ENCODE measurements at places on chromosomes 1 and 21.

- DNase-seq, result no peak
Measured at GRCh38 chr1:97797403-97798183, 123.2 kb downstream of the DPYD start.

DNA sequence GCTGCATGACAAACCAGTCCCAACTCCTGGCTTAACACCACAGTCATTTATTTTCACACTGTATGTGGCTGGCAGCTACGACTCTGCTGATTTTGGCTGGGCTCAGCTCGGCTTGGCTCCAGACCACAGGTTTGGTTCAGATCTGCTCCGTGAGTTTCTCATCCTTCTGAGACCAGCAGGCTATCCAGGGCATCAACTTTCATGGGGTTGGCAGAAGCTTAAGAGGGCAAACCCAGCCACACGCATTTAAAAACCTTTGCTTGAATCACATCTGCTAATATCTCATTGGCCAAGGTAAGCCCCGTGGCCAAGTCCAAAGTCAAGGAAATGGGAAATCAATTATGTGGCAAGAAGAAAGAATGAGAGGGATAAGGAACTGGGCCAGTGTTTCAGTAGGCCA is 574.2 kb downstream of the MATN1 start:
- no peak for DNase-seq

DNA sequence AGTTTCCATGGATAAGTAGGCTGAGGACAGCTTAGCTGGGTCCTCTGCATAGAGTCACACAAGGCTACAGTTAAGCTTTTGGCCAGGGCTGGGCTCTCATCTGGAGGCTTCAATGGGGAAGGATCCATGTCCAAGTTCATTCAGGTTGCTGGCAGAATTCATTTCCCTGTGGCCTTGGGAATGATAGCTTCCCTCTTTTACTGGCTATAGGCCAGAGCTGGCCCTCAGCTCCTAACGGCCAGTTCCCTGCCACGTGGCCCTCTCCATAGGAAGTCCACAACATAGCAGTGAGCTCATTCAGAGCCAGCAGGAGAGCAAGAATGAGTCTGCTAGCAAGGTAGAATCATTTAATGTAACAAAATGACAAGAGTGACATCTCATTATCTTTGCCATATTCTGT is 15.1 kb upstream of the PODN start:
- DNase-seq, result no peak

DNA sequence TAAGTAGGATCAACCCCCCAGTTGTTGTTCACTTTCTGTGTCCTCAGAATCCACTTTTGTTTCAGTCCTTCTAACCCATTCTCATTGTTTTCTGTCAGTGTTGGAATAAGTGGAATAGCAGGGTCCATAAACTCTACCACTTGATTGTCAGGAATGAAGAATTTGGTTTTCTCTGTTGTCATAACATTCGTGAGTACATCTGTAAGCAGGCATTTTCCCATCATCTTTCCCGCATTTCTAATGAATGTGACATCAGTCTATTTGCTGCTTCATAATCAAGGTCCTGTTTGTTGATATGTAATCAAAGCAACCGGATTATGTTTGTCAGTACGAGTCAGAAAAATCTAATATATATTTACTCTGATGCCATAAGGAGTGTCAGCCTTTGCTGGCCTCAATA is 147.1 kb downstream of the KIF26B start:
- DNase-seq, result no peak

DNA sequence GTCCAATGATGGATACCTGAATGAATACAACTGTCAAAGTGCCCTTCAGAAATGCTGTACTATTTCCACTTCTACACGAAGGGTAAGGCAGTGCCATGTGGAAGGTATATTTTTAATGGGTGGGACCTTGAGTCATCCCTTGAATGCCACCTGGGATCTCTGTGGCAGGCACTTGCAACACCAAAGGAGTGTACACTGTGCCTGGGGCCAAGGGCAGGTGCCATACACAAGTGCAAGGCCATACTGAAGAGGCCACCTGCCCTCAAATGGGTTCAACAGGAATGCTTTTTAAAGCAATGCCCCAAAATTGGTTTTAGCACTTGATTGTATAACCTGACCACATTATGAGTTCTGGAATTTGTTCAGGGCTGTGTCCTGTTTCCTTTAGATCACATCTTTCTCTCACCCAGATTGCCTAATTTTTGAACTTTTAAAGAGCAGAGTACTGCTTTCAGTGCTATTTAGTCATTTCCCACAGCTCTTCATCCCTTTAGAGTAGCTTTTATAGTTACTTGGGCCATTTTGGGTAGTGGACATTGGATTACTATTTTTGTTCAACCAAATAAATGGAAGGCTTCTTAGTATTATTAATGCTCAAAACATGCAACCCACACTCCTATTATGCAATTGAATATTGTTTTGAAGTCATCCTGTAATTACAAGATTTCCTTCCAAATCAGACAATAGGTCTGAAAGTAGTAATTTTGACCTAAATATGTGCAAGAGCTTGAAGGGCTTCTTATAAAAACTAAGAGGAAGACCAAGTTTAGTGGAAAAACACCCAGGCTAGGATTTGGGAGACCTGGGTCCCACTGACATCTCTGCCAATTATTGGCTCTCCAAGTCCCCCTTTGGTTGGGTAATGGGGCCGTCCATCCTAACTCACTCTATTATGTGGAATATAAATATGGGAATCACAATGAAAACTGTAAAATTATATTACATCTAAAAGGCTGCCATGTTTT is 57.2 kb downstream of the LEPR start:
- DNase-seq, result no peak

GRCh38 chr21:41432562-41433460 is 6.8 kb downstream of the MX1 start:
- DNase-seq, result no peak

DNA sequence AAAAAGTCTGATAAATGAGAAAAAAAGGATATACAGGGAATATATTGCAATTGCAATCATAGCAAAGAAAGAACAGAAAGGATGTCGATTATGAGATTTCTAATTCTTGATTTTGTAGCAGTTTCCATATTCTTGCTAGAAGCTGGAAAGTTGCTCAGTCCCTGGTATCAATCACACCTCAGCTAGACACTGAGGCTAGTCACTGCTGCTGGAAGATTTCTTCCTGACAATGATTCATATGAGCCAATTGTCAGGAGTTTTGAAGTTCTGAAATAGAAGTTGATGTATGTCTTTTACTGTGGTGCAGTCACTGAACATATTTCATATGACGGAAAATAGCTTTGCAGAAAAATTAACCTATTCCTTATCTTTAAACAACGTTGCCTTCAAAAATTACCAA is 208.4 kb upstream of the C1orf105 start:
- DNase-seq, result no peak

DNA sequence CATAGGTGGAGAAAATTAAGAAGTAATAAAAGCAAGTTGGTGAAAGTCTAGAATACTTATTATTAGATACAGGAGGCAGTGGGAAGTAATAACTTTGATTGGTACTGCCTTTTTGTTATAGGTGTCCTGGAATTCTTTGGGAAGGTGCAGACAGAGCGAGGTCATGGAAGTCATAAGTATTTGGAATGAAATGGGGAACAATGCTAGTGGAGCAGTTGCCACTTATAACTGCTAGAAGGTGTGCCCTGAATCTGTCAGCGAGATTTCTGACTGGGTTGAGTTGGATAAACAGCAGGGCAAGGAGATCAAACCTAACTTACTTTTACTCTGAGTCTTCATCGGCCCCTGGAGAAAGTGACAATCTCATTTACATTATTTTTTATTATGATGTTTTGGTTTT is 69.6 kb downstream of the LHX9 start:
- no peak for DNase-seq

GRCh38 chr1:160662910-160663309 is 16.1 kb upstream of the SLAMF1 start:
- DNase-seq, result no peak

DNA sequence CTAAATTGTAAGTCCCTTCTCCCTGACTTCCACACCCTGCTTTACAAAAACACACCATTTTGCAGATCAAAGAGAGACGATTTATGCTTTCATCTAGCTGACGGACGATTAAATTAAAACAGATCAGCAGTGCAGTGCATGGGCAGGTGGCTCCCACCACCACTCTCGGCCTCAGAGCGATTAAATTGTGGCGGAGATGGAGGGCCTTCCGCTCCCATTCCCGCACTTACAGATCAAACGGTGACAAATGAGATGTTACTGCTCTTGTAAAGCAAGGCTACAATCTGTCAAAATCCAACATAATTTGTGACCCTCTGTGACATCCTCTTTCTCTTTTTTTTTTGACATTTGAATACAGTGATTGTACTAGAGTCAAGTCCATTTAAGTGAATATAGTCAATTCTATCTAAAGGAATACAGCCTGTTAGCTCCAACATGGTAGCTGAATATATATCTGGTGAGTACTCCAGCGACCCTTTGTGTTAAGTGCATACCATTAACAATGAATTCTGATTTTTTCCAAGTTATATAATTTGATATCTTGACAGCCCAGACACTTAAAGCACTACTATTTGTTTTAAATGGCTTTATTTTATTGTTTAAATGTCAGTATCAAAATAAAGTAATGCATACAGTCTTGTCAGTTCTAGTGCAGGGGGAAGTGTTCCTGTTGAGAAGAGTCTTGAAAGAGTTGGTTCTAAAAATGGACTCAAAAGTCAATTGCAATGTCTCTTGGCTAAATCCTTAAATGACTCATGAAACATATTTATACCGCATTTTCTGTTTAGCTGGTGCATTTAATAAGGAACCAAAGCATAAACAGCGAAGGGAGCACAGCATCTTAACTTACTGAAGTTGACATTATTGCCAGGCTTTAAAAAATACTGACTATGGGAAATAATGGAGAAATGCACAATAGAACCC is 109.0 kb downstream of the ESRRG start:
- no peak for DNase-seq

- DNase-seq, result no peak
Measured at GRCh38 chr1:66468722-66469121, 65.2 kb upstream of the SGIP1 start.

- peak; percentile 29 for DNase-seq
Measured at GRCh38 chr1:44030605-44031251, 534 bp downstream of the SLC6A9 start.

DNA sequence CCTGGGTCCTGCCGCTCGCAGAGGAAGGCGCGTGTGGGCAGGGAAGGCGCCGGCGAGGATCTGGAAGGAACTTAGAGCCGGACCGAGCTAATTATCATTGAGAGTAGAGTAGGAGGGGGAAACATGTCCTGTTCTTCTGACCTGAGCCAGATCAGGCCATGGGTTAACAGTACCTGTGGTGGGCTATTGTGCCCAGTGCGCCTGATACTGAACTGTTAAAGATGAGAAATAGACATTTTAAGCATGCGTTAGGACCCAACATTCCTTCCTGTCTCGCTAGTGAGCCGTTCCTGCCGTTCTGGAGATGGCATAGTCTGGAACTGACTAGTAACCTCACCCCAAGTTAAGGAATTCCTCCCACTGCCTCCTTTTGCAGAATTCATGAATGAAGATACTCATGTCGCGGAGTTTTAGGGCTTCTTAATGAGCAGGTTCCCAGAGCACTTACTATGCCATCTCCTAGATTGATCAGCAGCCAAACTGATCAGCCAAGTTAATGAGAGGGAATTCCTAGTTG is 870 bp downstream of the STRIP1 start:
- DNase-seq, result no peak

DNA sequence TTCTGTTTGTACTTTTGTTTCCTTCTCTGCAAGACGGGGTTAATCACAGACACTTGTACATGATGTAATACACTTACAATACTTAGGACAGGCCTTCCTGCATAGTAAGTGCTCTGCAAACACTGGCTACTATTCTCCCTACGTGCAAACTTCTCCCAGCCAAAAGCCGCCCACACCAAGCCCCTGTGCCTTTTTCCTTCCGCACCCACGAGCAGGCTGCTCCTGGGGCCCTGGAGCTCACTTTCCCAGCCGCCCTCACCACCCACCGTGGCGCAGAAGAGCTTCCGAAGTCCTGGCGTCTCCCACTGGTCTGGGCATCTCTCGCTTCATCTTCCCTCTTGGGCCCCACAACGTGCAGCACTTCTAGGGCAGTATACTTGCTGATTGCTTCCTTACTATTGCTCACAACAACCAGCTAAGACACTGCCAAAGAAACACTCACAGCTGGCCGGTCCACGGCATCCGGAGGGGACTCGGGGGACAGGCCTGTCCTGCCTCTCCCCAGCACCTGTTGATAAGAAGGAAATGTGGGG is 22.5 kb upstream of the GPR157 start:
- DNase-seq, result no peak

- no peak for DNase-seq
Measured at GRCh38 chr1:98221923-98222322, 301.1 kb upstream of the DPYD start.

DNA sequence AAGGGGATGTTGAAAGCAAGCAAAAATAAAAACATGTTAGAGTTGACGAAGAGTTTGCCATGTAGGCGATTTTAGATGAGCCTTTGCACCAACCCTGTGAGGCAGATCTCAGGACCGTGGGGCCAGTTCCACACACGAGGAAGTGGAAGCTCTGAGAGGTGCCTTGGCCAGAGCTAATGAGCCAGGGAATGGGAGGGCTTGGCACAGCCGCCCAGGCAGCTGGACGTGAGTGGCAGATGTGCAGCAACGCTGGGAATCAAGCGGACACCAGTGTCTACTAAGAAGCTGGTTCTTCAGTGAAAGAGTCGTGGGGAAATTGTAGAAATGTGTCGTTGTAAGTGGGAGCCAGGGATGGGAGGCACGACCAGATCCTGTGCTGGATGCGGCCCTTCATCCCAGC is 58.9 kb upstream of the COL6A1 start:
- no peak for DNase-seq
